ENCODE measurements at places on chromosomes 2 and 18. TPM values are rescaled to one million over a fixed set of nuclear protein-coding genes. Genes with fewer than 3 reads are reported as not detected.

The SERPINB10 gene
- total RNA-seq = not detected

The TCF4 gene
- 0.87 TPM for total RNA-seq

The DNAH6 gene
- total RNA-seq = 0.10 TPM

The SYT4 gene
- not detected for total RNA-seq
